ENCODE measurements at places on chromosomes 5 and 9. TPM values are rescaled to one million over a fixed set of nuclear protein-coding genes. Genes with fewer than 3 reads are reported as not detected.

- DNase-seq: no peak
Measured at GRCh38 chr5:141326088-141326854, 4.0 kb upstream of the PCDHGA1 start.

- DNase-seq: no peak
Measured at GRCh38 chr9:69168709-69169217, 5.3 kb upstream of the TJP2 start.

The ANKRD18A gene
- 0.29 TPM for total RNA-seq

The ZBTB26 gene
- 6.9 TPM for total RNA-seq

The NUTM2G gene
- total RNA-seq: 0.15 TPM
